ENCODE measurements at places on chromosomes 16 and 17.

DNA sequence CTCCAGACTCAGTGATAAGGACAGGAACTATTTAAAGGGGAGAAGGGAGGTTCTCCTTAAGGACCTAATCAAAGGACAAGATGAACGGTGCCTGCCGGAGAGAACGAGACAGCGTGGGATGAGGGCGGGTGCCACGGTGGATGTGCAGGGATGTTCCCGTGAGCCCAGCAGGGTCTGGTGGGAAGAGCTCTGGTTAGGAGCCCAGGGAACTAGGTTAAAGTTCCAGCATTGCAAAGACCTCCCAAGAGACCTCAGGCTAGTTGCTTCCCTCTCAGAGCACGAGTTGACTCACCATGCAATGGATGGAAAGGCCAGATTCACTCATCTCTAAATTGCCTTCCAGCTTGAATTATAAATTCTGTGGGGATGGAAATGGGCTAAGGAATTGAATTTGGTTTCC lies 14.7 kb downstream of the CCR7 start:
- DNase-seq = no peak

DNA sequence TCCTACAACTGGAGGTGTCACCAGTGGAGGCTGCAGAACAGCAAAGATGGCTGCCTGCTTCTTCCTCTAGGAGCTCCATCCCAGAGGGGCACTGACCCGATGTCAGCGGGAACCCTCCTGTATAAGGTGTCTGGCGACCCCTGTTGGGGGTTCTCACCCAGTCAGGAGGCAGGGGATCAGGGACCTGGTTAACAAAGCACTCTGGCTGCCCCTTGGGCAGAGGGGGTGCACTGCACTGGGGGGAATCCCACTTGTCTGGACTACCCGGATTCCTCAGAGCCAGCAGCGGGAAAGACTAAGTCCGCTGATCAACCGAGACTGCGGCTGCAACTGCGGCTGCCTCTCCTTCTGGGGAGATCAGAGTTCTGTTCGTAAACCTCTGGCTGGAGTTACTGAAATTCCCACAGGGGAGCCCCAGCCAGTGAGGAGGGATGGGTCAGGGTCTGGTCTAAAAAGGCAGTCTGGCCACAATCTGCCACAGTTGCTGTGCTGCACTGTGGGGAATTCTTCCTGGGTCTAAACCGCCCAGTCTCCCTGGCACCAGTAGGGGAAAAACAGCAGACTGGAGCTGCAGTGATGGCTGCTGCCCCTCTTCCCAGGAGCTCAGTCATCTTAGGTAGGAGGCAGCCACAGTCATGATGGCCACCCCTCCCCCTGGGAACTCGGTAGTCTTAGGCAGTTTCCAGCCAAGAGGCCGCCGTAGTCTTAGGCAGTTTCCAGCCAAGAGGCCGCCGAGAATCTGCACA lies 213.4 kb downstream of the CYB561 start:
- no peak for DNase-seq

- no peak for DNase-seq
Measured at GRCh38 chr16:89370081-89370511, 120.3 kb downstream of the ANKRD11 start.

DNA sequence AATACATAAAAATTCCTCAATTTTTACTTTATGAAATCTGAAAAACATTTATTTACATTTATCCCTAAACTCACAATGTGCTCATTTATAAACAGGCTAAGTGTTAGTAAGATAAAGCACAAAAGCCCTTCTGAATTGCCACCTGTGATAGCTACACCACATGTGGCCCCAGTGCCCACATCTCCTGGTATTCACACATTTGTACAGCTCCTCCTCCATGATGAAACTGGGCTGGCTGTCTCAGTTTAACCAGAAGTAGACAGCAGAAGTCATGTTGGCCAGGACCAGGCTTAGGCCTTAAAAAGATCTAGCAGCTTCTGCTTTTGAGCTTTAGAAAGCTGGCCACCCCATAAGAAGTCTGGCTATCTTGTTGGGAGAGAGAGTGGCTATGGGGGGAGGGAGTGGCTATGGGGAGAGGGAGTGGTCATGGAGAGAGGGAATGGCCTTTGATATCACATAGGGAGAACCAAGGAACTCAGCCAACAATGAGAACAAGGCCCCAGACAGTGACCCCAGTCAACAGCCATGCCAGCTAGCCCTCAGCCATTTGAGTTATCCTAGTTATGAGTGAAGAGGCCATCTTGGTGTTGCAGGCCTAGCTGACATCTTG lies 47.4 kb downstream of the CEP95 start:
- no peak for DNase-seq

DNA sequence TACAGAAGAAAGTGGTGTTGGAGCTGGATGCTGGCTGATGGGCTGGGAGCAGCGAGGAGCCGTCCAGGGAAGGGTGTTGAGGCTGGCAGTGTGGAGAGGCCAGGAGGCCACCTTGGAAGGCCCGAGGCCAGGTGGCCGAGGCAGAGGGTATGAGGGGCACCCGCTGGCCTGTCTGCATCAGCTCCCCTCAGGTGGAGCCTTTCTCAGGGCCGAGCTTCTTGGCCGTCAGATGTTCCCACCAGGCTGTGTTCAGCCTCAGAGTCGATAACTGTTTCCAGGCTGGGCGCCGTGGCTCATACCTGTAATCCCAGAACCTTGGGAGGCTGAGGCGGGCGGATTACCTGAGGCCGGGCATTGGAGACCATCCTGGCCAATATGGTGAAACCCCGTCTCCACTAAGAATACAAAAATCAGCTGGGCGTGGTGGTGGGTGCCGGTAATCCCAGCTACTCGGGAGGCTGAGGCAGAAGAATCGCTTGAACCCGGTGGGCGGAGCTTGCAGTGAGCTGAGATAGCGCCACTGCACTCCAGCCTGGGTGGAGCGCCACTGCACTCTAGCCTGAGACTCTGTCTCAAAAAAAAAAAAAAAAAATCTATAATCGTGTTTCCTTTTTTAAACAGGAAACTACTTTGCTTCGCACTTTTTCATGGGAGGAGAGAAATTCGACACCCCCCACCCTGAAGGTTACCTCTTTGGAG lies 25.3 kb downstream of the MGRN1 start:
- no peak for DNase-seq

DNA sequence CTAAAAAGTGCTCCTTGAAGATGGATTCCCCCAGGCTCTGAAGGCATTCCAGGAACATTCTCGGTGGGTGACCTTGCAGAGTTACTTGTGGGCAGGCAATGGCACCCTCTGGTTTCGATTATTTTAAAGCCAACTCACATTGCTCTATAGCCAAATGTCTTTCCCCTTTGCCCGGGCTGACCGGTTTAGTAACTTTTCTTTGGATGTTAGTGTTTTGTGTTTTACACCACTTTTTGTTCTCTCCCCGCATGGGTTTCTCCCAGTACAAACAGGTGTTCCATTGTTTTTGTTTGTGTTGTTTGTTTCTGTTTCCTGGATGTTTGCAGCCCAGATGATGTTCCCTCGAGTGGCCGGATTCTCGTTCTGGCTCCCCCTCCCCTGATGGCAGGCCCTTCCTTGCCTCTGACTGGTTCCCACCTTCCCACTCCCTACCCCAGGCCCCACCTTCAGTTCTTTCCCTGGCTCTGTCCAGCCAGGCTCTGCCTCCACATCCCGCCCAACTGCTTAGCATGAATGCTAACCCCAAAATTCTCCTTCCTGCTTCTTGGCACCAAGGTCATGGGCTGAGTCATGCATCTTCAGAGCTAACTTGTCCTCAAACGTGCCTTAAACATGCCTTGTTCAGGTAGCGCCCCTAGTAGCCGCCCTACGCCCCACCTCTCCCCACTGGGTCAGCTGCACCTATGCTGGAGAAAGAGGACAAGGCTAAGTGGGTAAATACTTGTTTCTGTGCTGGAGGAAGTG lies 40.6 kb downstream of the ELAC2 start:
- DNase-seq = no peak

DNA sequence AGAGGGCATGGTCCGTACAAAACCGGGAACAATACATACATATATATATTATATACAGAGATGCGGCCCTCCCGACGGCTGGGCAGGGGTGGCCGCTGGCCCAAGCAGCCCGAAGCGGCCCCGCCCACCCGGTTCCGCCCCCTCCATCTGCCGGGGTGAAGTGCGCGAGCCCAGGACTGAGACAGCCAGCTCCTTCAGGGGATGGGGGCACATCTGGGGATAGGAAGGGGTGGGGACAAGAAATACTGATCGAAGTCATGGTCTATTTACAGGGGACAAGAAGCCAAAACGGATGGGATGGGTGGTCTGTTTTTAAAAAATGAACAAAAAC lies 3.8 kb upstream of the SAMD14 start:
- no peak for DNase-seq

DNA sequence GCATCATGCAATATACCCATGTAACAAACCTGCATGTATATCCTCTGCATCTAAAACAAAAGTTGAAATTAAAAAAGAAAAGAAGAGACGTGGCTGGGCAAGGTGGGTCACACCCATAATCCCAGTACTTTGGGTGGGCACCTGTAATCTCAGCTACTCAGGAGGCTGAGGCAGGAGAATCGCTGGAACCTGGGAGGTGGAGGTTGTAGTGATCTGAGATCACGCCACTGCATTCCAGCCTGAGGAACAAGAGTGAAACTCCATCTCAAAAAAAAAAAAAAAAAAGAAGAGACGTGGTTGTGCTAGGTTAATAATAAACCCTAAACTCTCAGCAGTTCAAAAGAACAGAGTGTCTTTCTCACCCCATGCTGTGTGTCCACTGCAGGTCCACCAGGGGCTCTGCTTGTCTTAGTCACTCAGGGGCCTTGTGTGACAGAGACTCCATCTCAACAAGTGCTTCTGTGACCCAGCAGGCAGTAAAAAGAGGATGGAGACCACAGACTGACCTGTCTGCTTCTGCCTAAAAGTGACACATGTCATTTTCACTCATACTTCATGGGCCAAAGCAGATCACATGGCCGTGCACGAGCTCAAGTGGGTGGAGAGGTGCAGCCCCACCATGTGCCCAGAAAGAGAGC lies 22.3 kb upstream of the N4BP1 start:
- DNase-seq = no peak

- DNase-seq = no peak
Measured at GRCh38 chr17:4032245-4032644, 68.0 kb upstream of the ATP2A3 start.

GRCh38 chr16:17334096-17334495 lies 136.7 kb downstream of the XYLT1 start:
- no peak for DNase-seq

- no peak for DNase-seq
Measured at GRCh38 chr16:530111-530817, 2.8 kb downstream of the CAPN15 start.

DNA sequence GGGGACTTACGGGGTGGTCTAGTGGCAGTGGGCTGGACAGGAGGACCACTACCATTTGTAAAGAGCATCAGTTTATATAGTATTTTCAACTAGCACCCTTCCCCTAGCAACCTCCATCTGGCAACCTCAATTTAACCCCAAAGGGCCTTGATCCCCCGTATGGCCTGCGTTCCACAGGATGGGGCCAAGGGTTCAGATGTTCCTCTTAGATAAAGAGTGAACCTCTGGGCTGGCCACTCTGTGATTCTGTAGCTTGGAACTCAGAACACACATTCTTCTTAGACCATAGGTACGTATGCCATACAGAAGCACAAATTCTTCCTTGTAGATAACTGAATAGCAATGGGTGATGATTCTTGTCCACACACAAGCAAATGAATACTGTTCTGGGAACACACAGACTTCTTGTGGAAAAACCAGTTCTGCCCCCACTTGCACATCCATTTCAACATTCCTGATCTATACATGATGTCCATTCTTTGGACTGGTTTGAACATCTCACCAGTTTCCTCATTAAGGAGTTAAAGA lies 1.9 kb upstream of the GGA2 start:
- no peak for DNase-seq

DNA sequence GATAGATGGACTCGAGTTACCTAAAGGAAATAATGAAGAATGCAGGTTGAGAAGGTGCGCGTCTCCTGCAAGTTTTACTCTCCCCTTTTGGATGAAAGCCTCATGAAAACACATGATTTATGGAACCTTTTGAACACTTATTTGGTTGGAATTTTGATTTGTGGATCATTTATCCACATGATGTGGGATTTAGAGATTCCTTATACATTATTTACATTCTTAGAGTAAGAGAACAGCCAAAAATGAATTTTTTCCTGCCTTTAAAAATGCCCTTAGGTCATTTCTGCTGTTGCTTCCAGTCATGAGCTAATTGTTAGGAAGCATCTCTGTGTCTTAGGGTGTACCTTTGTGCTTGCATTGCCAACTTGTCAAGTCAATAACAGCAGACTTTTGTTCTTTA lies 99.9 kb downstream of the RPTOR start:
- no peak for DNase-seq

DNA sequence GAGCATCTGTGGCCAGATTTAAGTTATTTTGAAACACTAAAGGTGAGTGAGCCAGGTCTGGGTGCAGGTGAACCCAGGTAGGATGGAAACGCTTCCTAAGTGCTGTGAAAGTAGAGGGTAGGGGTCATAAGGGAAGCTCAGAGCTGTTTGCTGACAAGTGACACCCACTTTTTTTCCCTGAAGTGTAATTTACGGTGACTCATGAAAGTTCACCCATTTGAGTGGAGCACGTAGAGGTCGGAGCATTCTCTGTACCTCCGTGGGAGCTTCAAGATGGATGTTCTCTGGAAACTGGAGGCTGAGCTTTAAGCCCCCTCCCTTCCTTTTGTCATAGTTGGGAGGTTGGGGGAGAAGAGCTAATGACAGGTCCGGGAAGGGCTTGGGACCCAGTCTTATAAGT lies 44.3 kb downstream of the MPRIP start:
- no peak for DNase-seq

GRCh38 chr16:27269300-27270150 lies 953 bp upstream of the NSMCE1 start:
- DNase-seq = no peak

- no peak for DNase-seq
Measured at GRCh38 chr16:56462064-56462796, 10.9 kb downstream of the OGFOD1 start.

DNA sequence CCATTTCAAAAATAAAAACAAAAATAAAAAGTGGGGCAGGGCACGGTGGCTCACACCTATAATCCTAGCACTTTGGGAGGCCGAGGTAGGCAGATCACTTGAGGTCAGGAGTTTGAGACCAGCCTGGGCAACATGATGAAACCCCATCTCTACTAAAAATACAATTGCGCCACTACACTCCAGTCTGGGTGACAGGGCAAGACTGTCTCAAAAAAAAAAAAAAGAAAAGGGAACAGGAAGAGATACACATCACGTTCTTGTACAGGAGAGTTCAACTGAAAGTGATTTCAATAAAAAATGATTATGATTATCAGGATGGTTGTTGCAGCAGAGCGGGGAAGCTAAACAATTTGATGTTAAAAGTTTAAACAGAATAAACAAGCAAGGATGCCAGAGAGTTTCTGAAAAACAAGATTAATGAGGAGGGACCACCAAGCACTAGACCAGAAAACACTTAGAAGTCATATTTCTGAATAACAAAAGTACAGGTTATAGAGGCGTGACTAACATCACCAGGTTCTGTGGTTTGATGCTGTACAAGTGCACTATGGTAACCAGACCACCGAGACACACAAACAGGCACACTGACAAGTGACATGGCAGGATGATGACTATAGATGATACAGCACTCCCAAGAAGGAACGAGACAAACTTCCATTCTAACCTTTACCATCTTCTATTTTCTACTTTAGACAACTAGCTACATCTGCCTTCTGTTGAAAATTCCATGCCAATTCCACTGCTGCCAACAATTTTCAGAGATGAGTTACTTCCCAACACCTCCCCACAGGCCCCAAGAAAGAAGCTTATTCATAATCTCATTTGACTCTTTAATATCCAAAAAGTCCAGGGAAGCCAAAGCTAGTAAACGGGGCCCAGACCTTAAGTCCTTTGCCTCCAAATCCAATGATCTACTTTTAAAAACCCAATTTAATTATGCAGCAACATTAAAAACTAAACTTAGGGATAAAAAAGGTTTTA lies 11.8 kb downstream of the DNAJA2 start:
- DNase-seq = no peak

- DNase-seq = no peak
Measured at GRCh38 chr17:64938925-64939474, 19.7 kb upstream of the LRRC37A3 start.
